ENCODE measurements at places on chromosomes 6 and 20. TPM values are rescaled to one million over a fixed set of nuclear protein-coding genes. Genes with fewer than 3 reads are reported as not detected.

Gene EDN3
- 32.0 TPM for polyA plus RNA-seq

DNA sequence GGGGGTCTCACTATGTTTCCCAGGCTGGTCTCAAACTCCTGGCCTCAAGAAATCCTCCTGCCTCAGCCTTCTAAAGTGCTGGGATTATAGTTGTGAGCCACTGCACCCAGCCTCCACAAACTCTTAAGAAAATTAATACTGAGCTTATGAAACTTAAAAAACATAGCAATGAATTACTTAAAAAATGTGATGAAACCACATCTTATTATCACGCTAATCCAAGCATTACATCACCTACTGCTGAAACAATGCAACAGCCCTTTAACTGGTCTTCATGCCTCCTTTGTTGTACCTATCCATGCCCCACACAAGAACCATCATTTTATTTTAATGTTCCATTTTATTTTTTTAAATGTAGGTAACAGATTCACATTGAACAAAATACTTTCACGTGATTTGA, 24.9 kb downstream of the SESN1 start:
- no peak for DNase-seq

- no peak for DNase-seq
These were observed 146.9 kb downstream of the TBC1D7 start for GRCh38 chr6:13181393-13181792.

DNA sequence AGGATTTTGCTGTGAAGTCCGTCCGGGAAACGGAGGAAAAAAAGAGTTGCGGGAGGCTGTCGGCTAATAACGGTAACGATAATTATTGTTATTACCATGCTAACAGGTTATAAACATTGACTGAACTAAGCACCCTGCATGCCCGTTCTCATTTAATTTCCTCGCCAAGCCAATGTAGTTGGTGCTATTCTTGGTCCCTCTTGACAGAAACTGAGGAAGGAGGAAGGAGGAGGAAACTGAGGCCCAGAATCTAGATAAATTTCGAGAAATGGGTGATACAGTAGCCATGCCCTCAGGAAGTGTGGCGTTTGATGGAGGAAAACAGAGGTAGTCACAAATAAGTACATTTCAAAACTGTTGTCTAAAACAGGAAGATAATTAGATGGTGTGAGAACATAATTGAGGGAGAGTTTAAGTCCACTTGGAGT, 474 bp downstream of the TPX2 start:
- no peak for DNase-seq

DNA sequence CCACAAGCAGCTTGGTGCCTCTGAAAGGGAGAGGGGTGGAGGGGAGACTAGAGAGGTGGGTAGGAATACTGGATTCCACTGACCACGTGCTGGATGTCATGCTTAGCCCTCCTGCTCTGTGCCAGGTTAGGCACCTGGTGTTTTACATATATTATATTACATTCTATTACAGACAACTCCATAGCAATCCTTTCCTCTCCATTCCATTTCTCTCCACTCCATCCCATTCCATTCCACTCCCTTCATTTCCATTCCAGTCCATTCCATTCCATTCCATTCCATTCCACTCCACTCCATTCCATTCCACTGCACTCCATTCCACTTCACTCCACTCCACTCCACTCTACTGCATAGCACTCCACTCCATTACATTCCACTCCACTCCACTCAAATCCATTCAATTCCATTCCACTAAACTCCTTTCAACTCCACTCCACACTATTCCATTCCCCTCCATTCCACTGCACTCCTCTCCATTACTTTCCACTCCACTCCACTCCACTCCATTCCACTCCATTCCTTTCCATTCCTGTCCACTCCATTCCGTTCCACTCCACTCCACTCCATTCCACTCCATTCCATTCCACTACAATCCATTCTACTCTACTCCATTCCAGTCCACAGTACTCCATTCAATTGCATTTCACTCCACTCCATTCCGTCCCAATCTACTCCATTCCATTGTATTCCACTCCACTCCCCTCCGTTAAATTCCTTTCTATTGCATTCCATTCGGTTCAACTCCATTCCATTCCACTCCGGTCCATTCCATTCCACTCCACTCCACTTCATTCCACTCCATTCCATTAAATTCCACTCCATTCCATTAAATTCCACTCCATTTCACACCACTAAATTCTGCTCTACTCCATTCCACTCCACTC, 27.2 kb upstream of the DEFB125 start:
- no peak for DNase-seq

Gene FAM162B
- polyA plus RNA-seq = 8.5 TPM

All from muscle of leg (tissue), 16 donors.